ENCODE measurements at places on chromosomes 4 and X. TPM values are rescaled to one million over a fixed set of nuclear protein-coding genes. Genes with fewer than 3 reads are reported as not detected.

DNA sequence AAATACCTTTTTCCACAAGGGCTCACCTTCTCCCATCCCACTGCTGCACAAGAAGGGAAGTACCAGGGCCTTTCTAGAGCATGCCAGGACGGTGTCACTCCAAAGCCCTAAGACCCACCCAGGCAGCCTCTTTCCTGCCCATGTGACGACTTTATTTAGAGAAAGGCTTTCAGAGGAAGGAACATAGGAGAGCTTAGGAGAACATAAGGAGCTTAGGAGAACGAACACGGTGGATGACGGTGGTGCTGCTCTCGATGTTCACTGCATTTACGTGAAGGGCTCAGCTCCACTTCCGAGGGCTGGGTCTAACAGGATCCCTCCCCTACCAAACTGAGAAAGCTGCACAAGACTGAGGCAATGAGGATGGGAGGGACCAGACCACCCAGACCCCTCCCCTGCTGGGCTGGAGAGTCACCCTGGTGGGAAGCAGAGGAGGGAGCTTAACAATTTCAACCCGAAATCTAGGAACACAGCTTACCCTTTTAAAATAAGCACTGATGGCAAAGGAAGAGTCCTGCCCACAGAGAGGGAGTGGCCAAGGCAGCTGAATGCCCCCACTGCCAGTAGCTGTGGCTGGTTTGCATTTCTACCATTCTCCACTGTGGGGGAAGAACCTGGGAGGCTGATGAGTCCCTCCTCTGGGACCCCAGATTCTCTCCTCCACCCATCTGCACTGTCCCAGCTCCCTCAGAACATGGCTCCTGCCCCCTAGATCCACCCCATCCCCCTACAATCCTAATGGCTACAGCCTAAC, 29.8 kb downstream of the ZFYVE28 start:
- H3K4me3 ChIP-seq = no peak overlapping the region
- H3K27ac ChIP-seq = no peak overlapping the region
- H3K27me3 ChIP-seq = no peaks in the 10 kb centered on the region

The DSPP gene
- not detected for total RNA-seq

The COX7B2 gene
- not detected for total RNA-seq

The TRMT44 gene
- total RNA-seq = 60.0 TPM

- H3K4me3 ChIP-seq = no peak overlapping the region
- DNase-seq = no peak
Measured at GRCh38 chr4:56388306-56388705, 1.0 kb upstream of the AASDH start.

The TCEAL3 gene
- 21.8 TPM for total RNA-seq

The CYP4V2 gene
- total RNA-seq = 62.8 TPM

- DNase-seq = no peak
- H3K36me3 ChIP-seq = no peaks in the 10 kb centered on the region
- no peak overlapping the region for H3K4me3 ChIP-seq
- peaks cover 38% of the 10 kb centered on the region for H3K4me1 ChIP-seq
Measured at GRCh38 chrX:31217084-31217483, 145.2 kb upstream of the FTHL17 start.

- no peak overlapping the region for H3K27ac ChIP-seq
- no peak for DNase-seq
- H3K4me1 ChIP-seq = no peaks in the 10 kb centered on the region
- no peaks in the 10 kb centered on the region for H3K36me3 ChIP-seq
- no peak overlapping the region for H3K4me3 ChIP-seq
- no peaks in the 10 kb centered on the region for H3K27me3 ChIP-seq
Measured at GRCh38 chr4:68929076-68929737, 22.4 kb downstream of the UGT2A3 start.

The OTUD6A gene
- not detected for total RNA-seq

GRCh38 chr4:166399021-166399420, 526.0 kb downstream of the TLL1 start:
- no peaks in the 10 kb centered on the region for H3K27me3 ChIP-seq
- H3K4me3 ChIP-seq = no peak overlapping the region
- H3K36me3 ChIP-seq = no peaks in the 10 kb centered on the region

The LSM6 gene
- total RNA-seq = 10.4 TPM

The ODAPH gene
- total RNA-seq = not detected

DNA sequence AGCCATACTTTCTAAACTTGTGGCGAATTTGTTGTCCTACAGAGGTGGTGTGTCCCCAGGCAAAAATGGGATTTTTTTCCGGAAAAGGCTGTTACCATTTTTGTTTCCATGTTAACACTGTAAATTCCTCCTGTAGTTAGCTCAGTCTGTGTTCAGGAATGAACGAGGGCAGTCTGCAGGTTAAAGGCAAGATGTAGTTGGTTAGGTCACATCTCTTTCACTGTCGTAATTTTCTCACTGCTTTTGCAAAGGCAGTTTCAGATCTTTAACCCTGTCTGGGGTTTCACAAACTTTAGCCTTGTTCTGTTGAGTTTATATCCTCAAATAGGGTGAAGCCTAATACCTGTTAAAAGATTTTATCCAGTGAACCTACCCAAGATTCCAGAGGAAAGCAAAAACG, 50.5 kb upstream of the PUDP start:
- no peaks in the 10 kb centered on the region for H3K4me1 ChIP-seq
- no peaks in the 10 kb centered on the region for H3K27me3 ChIP-seq
- H3K36me3 ChIP-seq = no peaks in the 10 kb centered on the region
- DNase-seq = no peak
- no peak overlapping the region for H3K27ac ChIP-seq

GRCh38 chrX:29024871-29025270, 437.6 kb downstream of the IL1RAPL1 start:
- no peaks in the 10 kb centered on the region for H3K36me3 ChIP-seq
- H3K27me3 ChIP-seq = no peaks in the 10 kb centered on the region

The HS3ST1 gene
- 0.78 TPM for total RNA-seq

DNA sequence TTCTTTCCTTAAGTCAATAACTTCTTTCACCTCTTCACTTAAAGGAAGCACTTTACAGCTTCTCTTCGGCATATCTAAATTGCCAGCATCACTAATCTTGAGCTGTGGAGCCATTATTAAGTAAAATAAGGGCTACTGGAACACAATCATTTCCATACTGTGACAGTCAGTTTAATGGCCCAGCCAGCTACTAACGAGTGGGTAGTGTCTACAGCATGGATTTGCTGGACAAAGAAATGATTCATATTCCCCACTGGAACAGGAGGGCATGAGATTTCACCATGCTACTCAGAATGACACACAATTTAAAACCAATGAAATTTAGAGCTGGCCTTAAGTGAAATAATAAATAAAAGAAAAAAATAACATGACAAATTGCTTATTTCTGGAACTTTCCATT, 72.1 kb downstream of the DDIT4L start:
- H3K27me3 ChIP-seq = no peaks in the 10 kb centered on the region
- no peaks in the 10 kb centered on the region for H3K36me3 ChIP-seq

DNA sequence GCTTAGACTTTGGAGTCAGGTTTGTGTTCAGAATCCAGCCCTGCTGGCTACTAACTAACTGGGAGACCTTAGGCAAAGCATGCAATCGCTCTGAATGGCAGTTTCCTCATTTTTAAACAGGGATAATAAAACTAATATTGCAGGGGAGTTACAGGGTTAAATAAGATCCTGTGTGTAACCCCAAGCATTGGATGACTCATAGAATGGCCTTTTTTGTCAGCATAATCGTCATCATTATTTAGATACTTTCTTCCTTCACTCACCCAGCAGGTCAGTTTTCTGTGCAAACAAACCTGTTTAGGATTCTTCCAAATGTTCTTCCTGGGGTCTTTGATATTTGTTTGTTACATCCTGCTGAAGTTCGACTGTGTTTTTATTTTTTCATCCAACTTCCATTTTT, 208.2 kb downstream of the EVC2 start:
- no peak for DNase-seq
- no peak overlapping the region for H3K27ac ChIP-seq
- no peaks in the 10 kb centered on the region for H3K27me3 ChIP-seq

GRCh38 chr4:21593671-21594001, 354.9 kb downstream of the KCNIP4 start:
- H3K27me3 ChIP-seq = no peaks in the 10 kb centered on the region
- H3K27ac ChIP-seq = no peak overlapping the region
- H3K4me1 ChIP-seq = no peaks in the 10 kb centered on the region
- DNase-seq = no peak
- H3K36me3 ChIP-seq = no peaks in the 10 kb centered on the region

Data from body of pancreas (tissue), 4 donors.